Activated CD4-positive, alpha-beta T cell treated with anti-CD3 and anti-CD28 coated beads, Interleukin-2, amount 10 ng/mL, durations not matched to agents 24 days and 14 days (primary cell): ENCODE measurements at places on chromosomes 16 and 17. TPM values are rescaled to one million over a fixed set of nuclear protein-coding genes. Genes with fewer than 3 reads are reported as not detected.
A peak's percentile ranks its signal among the peaks of the same experiment; 100 is the strongest.

DNA sequence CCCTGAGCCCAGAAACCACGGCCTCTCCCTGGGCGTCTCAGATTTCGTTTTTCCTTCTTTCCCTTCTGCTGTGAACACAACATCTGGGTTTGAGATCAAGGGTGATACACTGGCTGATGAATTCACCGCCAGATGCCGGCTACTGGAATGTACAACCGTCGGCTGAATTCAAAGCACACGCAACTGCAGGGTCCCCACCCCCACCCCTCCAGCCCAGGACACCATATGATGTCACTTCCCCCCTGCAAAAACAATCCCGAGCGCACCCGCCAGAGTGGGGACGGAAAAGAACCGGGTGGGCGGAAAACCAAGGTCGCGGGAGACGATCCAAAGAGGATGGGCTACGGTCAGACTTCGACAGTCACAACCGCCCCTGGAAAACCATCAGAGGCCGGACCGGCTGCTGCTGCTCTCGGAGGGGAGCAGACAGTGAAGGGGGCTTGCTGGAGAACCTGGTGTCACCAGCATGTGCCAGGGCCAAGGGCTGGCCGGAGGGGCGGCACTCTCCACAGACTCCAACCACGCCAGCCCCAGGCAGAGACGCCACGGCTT is 23.3 kb downstream of the CEP295NL start:
- H3K4me3 ChIP-seq = peak overlapping the region; percentile 40
- H3K27me3 ChIP-seq = peaks cover 11% of the 10 kb centered on the region
- peak overlapping the region; percentile 56 for H3K27ac ChIP-seq
- H3K36me3 ChIP-seq = no peaks in the 10 kb centered on the region
- H3K4me1 ChIP-seq = peaks cover 19% of the 10 kb centered on the region

TEKT5 gene
- not detected in 2 replicates for total RNA-seq

GALR2 gene
- 2.3 and 2.7 TPM in 2 replicates for total RNA-seq

DNA sequence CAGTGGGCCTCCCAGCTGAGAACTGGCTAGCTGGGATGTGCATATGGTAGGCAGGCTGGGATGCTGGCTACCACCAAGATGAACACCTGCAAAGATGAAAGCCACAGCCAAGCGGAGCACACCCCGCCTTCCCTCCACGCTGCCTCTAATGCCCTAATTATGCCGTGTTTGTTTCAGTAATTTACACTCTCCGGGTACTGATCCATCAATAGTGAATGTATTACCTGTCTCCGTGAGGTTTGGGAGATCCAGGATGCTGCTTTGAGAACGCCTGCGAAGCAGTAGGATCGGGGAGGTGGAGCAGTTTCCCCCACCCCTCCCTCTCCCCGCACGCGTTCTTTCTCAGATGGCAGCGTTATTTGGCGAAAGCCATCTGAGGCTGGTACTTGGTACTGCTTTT is 28.9 kb upstream of the GSE1 start:
- no peaks in the 10 kb centered on the region for H3K27me3 ChIP-seq
- H3K36me3 ChIP-seq = no peaks in the 10 kb centered on the region
- DNase-seq = no peak

GRCh38 chr16:83215406-83216001 is 588.7 kb downstream of the CDH13 start:
- no peaks in the 10 kb centered on the region for H3K36me3 ChIP-seq
- no peaks in the 10 kb centered on the region for H3K27me3 ChIP-seq
- no peaks in the 10 kb centered on the region for H3K4me1 ChIP-seq
- DNase-seq = peak; percentile 85
- H3K4me3 ChIP-seq = no peak overlapping the region

GRIN2A gene
- total RNA-seq = not detected in 2 replicates

GRCh38 chr17:21131137-21131536 is 4.4 kb downstream of the DHRS7B start:
- H3K4me1 ChIP-seq = peaks cover 16% of the 10 kb centered on the region
- H3K27me3 ChIP-seq = no peaks in the 10 kb centered on the region
- H3K4me3 ChIP-seq = no peak overlapping the region
- no peak overlapping the region for H3K27ac ChIP-seq
- no peak for DNase-seq

NTN3 gene
- total RNA-seq = not detected in 2 replicates

- no peaks in the 10 kb centered on the region for H3K36me3 ChIP-seq
- DNase-seq = no peak
- H3K27ac ChIP-seq = peak overlapping the region; percentile 25
- no peaks in the 10 kb centered on the region for H3K27me3 ChIP-seq
These were observed 1.3 kb downstream of the NQO1 start for GRCh38 chr16:69724981-69725479.

SLFN14 gene
- 0.07 TPM in 1 of 2 replicates, not detected in the other for total RNA-seq

GRCh38 chr17:38608648-38609047 is 2.9 kb upstream of the SRCIN1 start:
- no peak overlapping the region for H3K27ac ChIP-seq
- H3K27me3 ChIP-seq = peaks cover 67% of the 10 kb centered on the region
- H3K4me1 ChIP-seq = peaks cover 4% of the 10 kb centered on the region
- no peaks in the 10 kb centered on the region for H3K36me3 ChIP-seq
- no peak for DNase-seq
- H3K4me3 ChIP-seq = no peak overlapping the region

LRRC37A gene
- 2.4 and 2.7 TPM in 2 replicates for total RNA-seq

NPW gene
- 6.9 and 7.0 TPM in 2 replicates for total RNA-seq

TEX14 gene
- 0.07 TPM in 2 replicates for total RNA-seq

KRT13 gene
- not detected in 2 replicates for total RNA-seq

GRCh38 chr16:55532227-55532626 is 23.4 kb downstream of the LPCAT2 start:
- no peak for DNase-seq
- no peak overlapping the region for H3K4me3 ChIP-seq
- no peaks in the 10 kb centered on the region for H3K36me3 ChIP-seq

UTP4 gene
- total RNA-seq = 126 and 131 TPM in 2 replicates

- no peaks in the 10 kb centered on the region for H3K27me3 ChIP-seq
- H3K4me3 ChIP-seq = peak within 1 kb of the TSS; percentile 99
- peak within 1 kb of the TSS; percentile 94 for H3K27ac ChIP-seq
These were observed at the start of gene FMNL1 for GRCh38 chr17:45221081-45222013. FMNL1 (plus strand) TSS chr17:45221885; CDS start chr17:45222125, 240 bp downstream.

SLC16A6 gene
- total RNA-seq = 2.6 and 2.7 TPM in 2 replicates

GRCh38 chr17:34601416-34601815 is 22.0 kb downstream of the TMEM132E start:
- H3K4me1 ChIP-seq = no peaks in the 10 kb centered on the region
- no peak overlapping the region for H3K4me3 ChIP-seq
- DNase-seq = no peak
- no peak overlapping the region for H3K27ac ChIP-seq
- no peaks in the 10 kb centered on the region for H3K36me3 ChIP-seq
- peaks cover 10% of the 10 kb centered on the region for H3K27me3 ChIP-seq

- H3K4me1 ChIP-seq = peaks cover 60% of the 10 kb centered on the region
- peaks cover 78% of the 10 kb centered on the region for H3K36me3 ChIP-seq
- no peaks in the 10 kb centered on the region for H3K27me3 ChIP-seq
- peak overlapping the region; percentile 92 for H3K27ac ChIP-seq
These were observed 669 bp downstream of the RNF167 start for GRCh38 chr17:4940555-4941318.
